Upper lobe of right lung (tissue), 1 donor: ENCODE measurements at places on chromosomes 16 and 17.

- no peak for DNase-seq
Measured at GRCh38 chr17:39769974-39770587, 32.3 kb downstream of the GRB7 start.

- no peak for DNase-seq
Measured at GRCh38 chr16:62335356-62335755, 299.1 kb upstream of the CDH8 start.

- DNase-seq, result no peak
Measured at GRCh38 chr16:72751076-72751475, 296.9 kb downstream of the ZFHX3 start.

GRCh38 chr17:59387351-59388068 lies 56.1 kb downstream of the YPEL2 start:
- DNase-seq, result no peak

DNA sequence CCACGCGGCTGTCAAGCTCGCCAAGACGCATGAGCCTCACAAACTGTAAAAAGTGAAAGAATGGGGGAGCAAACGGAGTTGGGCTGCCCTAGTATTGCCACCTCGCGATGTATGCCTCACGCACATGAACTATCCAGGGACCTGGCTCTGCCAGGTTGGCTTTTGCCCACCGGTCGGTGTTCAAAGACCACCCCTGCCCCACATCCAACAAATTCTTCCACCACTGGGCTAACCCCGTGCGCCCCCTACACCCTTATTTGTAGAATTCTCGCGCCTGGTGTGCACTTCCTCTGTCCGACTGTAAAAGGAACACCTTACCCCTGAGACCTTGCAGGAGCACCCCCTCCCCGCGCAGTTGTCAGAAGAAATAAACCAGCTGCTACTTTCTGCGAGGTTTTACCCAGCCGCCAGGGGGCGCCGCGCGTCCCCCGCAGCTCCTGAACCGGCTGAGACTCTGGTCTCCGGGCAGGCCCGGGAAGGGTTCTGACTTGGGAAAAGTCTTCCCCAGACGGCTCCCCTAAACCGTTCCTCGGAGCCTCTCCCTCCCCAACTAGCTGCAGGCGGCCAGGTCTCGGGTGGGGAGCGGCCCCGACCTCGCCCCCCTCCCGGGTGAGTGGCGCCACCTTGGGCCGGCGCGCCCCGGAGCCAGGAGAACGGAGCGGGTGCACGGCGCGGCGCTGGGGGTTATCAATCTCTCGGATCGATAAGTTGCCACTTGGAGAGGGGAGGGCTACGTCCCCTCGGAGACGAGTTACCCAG lies 1.7 kb upstream of the ZNF423 start:
- peak; percentile 76 for DNase-seq

- DNase-seq, result no peak
Measured at GRCh38 chr16:22665048-22665797, 148.7 kb upstream of the HS3ST2 start.

DNA sequence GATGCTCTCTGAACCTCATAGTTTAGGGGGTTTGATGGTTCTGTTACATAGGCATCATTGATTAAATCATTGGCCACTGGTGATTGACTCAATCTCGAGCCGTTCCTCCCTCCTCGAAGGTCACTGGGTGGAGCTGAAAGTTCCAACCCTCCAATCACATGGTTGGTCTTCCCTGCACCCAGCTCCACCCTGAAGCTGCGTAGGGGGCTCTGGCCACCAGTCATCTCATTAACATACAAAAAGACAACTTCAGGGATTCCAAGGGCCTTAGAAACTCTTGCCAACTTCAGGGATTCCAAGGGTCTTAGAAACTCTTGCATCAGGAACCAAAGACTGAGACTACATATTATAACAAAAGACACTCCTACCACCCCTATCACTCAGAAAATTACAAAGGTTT lies 306.5 kb upstream of the TNRC6C start:
- peak; percentile 9 for DNase-seq

- DNase-seq, result no peak
Measured at GRCh38 chr17:11372692-11373091, 131.7 kb downstream of the SHISA6 start.

- DNase-seq, result peak; percentile 85
Measured at GRCh38 chr17:18217412-18218015, 7.9 kb upstream of the LLGL1 start.

DNA sequence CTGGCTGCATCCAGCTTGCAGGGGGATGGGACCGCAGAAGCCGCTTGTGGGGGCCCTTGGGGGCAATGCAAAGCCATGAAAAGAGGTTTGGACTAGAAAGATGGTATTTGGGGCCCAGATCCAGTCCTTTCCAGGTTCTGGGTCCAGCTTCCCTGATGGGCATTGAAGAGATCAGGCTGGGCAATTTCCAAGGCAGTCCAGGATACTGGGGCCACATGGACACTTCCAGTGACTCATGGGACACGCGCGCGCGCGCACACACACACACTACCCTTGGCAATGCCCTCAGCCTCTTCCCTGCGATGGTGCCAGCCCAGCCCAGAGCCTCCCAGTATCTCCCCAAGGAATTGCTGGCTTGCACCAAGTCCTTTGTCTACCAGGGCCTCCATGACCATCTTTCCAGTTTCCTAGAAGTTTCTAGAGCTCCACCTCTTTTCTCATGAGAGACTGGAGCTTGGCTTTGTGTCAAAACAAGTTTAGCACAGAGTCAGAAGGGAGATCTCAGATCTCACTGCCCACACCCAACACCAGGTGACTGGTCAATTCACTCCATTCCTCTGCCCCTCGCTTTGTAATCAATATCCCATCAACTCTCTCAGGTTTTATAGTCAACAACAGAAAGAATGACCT lies 44.3 kb downstream of the WNT3 start:
- DNase-seq, result no peak

- peak; percentile 83 for DNase-seq
Measured at GRCh38 chr16:11257131-11257938, 1.3 kb upstream of the SOCS1 start.
